ENCODE measurements at places on chromosomes 7 and 10.

DNA sequence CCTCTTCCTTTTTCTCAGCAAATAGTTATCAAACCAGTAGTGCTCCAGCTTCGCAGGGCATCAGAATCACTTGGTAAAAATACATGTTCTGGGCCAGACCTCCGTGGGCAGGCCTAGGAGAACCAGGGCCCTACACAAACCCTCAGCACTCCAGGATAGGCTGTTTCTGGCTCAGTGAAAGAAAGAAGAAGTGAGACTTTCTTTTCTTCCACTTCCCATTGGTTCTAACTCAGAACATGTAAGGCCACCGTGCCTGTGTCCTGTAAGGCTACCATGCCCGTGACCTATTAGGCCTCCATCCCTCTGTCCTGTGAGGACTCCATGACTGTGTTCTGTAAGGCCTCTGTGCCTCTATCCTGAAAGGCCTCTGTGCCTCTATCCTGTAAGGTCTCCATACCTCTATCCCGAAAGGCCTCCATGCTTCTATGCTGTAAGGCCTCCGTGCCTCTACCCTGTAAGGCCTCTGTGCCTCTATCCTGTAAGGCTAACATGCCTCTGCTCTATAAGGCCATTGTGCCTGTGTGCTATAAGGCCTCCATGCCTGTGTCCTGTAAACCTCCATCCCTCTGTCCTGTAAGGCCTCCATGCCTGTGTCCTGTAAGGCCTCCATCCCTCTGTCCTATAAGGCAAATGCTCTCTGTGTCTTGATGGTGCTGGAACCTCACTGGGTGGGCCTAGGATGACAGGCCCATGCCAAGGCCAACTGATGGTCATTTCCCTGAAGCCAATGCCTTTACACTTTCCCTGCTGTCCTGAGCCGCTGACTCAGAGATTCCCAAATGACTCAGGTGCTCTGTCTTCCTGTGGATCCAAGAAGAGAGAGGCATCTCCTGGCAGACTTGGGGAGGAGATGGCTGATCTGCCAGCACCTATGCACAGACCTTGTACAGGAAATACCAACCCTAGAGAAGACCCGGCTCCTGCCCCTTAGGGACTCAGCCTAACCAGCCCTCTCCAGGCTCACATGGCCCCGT lies 96.6 kb upstream of the CACUL1 start:
- DNase-seq = no peak

- no peak for DNase-seq
Observed at GRCh38 chr10:7345717-7346116, 65.1 kb downstream of the SFMBT2 start.

GRCh38 chr7:1881946-1882345 lies 211.9 kb downstream of the ELFN1 start:
- DNase-seq = no peak

DNA sequence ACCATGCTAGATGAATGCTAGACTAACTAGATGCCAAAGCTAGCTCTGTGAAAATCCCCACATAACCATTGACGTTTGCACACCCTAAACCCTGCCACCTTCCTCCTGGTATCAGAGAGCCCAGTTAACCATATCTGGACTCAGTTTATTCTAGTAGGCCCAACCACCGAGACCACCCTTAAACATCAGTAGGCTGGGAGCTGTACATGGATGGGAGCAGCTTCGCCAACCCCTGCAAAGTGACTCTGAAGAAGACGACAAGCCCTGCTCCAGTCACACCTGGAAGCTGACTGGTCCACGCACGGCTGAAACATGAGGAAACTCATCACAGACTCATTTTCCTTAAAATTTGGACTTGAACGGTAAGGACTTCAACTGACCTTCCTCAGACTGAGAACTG lies 4.4 kb upstream of the CYREN start:
- DNase-seq = no peak

DNA sequence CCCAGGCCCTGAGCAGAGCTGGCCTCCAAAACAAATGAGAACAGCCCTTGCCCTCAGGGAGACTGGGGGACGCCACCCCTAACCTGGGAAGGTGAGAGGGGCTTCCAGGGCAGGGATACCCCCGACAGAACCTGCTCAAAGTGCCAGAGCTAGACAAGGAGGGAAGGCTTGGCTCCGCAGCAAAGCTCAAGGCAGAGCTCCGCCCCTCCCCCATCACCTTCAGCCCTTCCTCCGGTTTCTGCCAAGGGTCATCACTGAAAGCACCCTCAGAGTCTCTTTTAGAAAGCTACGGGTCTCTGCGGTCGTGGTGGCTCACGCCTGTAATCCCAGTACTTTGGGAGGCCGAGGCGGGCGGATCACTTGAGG lies 73.4 kb upstream of the CUX1 start:
- DNase-seq = no peak

- no peak for DNase-seq
Observed at GRCh38 chr10:96283351-96283750, 12.0 kb upstream of the BLNK start.

DNA sequence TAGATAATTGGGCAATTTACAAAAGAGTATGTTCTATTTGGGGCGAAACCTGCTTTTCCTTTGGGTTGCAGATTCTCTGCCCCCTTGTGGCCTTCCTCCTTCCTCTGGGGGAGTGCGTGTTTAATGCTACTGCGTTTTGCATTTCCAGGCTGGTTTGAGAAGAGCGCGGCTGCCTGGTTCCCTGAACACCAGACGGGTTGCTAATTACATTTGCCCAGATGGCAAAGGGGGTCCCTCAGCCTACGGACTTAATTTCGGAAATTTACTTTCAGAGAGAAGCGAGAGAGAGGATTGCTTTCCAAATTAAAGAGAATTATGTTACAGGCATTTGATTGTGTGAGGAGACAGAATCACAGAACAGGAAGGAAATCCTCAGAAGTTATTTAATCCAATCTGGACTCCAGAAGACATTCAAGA lies 91.9 kb upstream of the JAZF1 start:
- DNase-seq = peak; percentile 20

DNA sequence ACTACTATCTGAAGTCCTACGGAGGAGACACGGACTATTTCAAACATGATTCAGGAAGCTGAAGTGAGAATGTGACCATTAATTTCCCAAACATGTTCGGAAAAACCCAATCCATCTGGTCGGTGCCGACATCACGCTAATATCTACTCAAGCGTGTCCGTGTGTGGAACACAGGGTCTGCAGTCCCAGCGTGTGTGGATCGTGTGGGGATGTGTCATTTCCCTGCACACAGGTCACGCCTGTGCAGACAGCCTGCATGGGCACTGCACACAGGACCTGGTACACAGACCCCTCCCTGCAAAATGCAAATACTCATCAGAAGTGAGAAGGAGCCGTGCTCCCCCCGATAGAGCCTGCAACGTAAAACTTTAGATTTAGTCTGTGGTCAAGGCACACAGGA lies 57.8 kb downstream of the CARD11 start:
- DNase-seq = no peak

DNA sequence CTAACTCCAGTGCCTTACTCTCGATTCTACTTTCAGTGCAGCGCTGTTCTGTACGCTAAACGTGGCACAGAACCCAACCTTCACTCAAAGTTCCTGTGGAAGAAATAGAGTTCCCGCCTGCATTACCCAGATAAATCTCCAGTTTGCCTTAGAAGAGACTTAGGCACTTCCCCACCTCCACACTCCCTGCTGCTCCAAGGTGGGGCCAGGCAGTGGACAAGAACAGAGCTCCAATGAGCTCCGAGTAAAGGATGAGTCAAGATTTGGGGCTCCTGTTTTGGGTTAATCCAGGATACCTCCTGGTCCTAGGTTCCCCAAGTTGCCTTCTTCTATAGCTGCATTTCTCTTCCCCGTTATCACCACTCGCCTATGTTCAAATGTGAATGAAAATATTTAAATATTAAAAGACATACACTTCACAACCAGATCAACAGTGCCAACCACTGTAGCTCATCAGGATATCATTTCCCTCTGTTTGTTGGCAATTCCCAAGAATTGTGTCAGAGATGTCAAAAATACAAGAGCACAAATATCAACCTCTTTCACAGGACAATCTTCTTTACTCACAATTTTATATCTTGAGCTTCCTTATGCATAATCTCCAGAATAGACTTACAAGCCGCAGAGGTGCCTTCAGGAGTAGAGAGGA lies 48.0 kb downstream of the MALSU1 start:
- DNase-seq = no peak

GRCh38 chr10:52779541-52780390 lies 7.2 kb upstream of the MBL2 start:
- DNase-seq = no peak

DNA sequence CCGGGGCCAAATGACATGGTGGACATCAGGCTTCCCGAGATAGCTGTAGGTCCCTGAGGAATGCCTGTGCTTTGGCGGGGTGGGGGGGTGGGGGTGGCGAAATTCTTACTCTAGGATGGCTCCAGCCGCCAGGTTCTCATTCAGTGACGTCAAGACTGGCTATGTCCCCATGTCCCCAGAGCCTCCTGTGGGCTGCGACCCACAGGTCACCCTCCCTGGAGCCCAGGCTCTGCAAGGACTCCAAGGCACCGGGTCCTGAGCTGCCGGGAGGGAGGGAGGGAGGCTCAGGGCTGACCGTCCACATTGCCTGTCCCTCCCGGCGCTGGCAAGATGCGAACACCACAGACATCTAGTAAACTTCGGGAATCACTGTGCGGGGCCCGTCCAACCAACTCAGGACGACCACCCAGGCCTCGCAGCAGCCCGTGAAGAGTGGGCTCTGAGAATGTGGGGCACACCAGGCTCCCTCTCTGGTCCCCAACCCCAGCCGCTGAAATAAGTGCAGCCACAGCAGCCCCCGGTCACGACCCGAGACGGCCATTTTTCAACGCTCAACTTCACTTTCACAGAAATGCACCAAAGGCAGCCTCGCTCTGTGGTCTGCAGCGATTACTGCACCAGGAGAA lies 12.6 kb downstream of the GPR146 start:
- DNase-seq = no peak

DNA sequence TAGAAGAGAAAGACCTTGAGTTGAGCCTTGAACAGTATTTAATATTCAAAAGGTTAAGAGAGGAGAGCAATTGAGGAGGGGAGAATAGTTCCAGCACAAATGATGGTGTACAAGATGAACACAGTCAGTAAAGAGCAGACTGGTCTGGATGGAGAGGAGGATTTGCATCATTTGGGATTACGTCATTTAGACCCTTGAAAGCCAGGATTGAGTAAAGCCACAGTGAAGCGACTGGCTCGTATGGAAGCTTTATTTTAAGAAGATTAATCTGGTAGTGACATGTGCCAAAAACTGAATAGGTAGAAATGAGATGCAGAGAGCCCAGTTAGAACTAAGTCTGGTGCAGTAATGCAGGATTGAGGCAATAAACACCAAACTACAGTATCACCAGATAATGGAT lies 52.6 kb downstream of the TRUB1 start:
- no peak for DNase-seq

- DNase-seq = no peak
Observed at GRCh38 chr7:135650831-135651573, 11.3 kb upstream of the STMP1 start.

DNA sequence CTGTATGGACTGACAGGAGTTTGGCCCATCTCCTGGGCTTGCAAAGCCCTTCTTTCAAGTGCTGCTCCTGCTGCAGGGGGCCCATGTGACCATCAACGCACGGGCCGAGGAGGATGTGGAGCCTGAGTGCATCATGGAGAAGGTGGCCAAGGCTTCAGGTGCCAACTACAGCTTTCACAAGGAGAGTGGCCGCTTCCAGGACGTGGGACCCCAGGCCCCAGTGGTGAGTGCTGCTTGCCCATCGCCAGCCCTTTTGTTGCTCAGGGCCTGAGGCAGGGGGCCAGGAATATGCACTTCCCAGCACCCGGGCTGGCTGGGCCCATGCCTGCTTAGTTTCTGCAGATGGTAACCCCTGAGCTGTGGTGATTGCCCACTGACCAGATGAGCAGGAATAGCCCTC lies 8.7 kb downstream of the PGAM2 start:
- no peak for DNase-seq
